Activated naive CD4-positive, alpha-beta T cell treated with anti-CD3 and anti-CD28 coated beads, Interleukin-2, amount 50 U/mL, for 72 hours (primary cell): ENCODE measurements at places on chromosomes 3 and 15.

GRCh38 chr3:13718000-13718399 is 161.9 kb downstream of the WNT7A start:
- DNase-seq = no peak

GRCh38 chr3:146470425-146470990 is 1.1 kb upstream of the PLSCR2 start:
- DNase-seq = no peak

DNA sequence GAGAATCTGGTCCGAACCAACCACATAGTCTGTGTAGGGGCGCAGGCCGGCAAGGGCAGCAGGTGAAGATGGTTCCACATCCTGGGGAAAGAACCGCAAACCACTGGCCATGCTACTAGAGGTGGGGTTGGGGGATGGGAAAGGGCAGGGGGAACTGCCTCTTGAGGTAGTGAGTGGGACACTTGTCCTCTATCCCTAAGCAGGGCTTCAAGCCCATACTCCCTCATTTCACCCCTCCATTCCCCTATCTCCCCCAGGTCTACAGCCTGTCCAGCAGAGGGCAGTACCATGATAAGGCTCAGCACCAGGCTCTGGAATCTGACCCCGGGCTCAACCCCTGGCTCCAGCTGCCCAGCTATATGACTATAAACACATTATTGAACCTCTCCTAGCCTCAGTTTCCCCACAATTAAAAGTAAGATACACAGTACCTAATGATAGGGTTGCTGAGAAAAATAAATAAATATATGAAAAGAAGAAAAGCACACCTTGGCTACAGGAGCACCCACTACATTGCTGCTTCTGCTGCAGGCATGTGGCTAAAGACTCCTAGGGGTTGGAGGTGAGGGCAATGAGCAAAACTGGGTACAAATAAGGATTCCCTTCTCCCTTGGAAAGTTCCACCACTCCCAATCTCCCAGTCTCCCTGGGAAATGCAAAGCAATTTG is 6.3 kb downstream of the GORASP1 start:
- no peak for DNase-seq

DNA sequence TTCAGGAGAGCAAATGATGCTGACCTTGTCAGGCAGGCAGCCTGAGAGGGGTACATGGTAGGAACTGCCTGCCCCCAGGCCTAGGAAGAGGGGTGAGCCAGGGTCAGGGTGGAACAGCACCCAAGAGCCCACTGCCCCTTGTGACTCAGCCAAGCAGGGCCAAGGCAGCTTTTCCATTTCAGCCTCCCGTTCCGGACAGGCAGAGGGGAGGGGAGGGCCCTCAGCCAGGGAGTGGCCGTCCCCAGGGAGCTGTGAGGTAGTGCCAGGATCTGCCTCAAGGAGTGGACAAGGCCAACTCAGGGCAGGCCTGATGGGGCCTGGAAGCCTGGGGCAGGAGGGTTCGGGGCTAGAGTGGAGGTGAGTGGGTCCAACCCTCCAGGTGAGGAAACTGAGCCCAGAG is 5.1 kb upstream of the ANKRD63 start:
- no peak for DNase-seq

GRCh38 chr3:126907557-126907956 is 75.4 kb upstream of the PLXNA1 start:
- no peak for DNase-seq

GRCh38 chr3:124059580-124059979 is 67.7 kb upstream of the ROPN1 start:
- DNase-seq = no peak

GRCh38 chr15:67979281-67979680 is 74.8 kb upstream of the PIAS1 start:
- DNase-seq = no peak
